ENCODE measurements at places on chromosomes 16 and 17. TPM values are rescaled to one million over a fixed set of nuclear protein-coding genes. Genes with fewer than 3 reads are reported as not detected.

DNA sequence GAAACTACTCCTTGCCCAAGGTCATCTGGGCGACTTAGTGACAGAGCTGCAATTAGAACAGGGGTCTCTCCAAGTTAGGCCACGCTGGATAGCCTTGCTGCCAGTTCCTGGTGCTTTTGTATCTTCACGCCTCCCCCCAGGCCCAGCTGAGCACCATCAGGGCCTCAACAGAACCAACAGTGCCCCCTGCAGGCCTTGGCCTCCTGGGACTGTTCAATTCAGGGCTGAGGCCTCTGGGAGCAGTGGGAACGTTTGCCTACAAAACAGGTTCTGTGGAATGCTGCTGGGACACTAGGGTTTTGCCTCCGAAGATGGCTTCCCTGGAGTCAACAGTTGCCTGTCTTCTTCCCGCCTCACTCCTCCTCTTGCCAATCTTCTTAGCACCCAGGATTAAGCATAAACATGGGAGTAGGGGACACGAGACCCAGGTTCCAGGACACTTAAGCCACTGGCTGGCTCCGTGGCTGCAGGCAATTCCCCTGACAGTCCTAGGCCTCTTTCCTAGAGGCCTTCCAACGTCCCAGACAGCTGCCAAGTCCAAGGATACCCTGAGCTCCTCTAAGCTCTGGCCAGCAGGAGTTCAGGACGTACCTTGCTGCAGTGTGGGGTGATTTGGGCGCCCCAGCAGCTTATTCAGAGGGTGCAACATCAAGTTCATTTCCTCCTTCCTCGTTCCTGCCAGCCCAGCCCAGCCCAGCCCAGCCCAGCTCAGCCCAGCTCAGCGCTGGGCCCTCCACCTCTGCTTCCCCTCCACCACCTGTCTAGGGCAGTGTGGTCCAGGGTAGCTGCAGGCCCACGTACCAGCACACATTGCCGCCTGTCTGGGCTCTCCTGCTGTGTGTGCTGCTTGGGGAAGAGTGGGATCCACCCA, 246.6 kb upstream of the RPL38 start:
- DNase-seq, result peak; percentile 47

GRCh38 chr16:68512183-68512582, 26.9 kb upstream of the ZFP90 start:
- DNase-seq, result no peak

GRCh38 chr16:66446737-66447136, 19.6 kb downstream of the BEAN1 start:
- no peak for DNase-seq

The CDH15 gene
- 0.48 TPM for total RNA-seq

DNA sequence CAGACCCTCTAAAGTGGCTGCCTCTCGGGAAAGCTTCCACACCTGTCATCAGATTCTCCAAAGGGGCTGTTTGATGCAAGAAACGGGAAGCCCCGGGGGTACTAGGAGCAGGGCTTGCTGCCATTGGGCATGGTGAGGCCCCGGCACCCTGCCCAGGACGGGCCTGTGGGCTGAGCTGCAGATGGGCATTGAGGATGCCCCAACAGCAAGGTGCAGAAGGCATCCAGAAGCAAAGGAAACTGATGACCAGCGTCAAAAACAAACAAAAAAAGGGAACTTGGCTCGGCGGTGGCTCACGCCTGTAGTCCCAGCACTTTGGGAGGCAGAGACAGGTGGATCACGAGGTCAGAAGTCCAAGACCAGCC, 1.5 kb upstream of the LIMD2 start:
- no peak for DNase-seq

DNA sequence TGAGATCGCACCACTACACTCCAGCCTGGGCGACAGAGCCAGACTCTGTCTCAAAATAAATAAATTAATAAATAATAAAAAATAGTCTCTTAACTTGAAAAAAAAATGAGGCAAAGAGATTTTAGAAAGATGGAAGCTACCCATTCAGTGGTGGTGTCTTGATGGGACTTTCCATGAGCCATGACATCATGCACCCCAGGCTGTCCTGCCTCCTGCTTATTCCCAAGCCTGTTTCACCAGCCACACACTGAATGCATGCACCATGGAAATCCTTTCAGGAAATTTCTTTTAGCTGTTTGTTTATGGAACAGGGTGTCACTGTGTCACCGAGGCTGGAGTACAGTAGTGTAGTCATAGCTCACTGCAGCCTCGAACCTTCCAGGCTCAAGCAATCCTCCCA, 8.9 kb upstream of the DLX3 start:
- DNase-seq, result no peak

DNA sequence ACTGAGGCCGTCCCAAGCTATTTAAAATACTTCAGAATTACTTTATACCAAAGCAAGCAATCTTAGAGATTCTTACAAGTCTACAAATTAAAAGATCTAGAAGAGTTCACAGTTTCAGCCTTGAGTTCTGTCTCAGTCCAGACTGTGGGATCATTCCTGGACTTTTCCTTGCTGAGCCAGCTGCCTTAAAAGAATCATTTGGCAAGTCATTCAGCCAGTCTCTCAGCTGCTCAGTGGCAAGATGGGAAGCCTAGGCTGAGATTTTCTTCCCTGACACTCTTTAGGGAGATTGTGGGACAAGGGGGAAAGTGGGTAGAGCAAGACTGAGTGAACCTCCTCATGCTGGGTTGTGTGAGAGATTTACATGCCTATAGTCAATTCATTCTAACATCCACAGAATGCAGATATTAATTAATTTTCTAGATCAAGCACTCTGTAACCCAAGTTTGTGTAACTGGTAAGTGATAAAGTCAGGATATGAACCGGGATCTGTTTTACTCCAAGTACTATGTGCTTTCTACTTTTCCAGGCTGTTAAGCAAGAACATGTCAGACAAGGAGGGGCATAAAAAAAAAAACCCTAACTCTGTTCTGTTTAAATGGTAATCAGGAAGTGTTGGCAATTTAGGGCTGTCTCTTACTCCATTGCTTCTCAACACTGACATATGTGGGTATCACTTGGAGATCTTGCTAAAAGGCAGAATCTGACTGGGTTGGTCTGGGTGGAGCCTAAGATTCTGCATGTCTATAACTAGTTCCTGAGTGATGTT, 50.1 kb downstream of the HSD17B2 start:
- DNase-seq, result no peak

DNA sequence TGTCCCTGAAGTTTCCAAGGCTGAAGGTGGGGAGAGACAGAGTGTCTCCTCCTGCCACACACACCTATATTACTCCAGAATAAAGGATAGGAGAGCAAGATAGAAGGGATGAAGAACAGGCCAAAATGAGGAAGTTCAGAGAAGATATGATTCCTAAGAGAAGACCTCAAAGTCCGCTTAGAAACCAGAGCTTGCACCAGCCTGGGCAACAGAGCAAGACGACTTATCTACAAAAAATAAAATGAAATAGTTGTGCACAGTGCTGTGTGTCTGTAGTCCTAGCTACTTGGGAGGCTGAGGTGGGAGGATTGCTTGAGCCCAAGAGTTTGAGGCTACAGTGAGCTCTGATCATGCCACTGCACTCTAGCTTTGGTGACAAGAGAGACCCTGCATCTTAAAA, 128.2 kb downstream of the HS3ST3B1 start:
- no peak for DNase-seq

- DNase-seq, result no peak
Measured at GRCh38 chr17:41360296-41360995, 9.2 kb downstream of the KRT33B start.

GRCh38 chr17:77489239-77489892, 348.6 kb downstream of the SEC14L1 start:
- no peak for DNase-seq

Data from suprapubic skin (tissue), 4 donors.